Stimulated activated CD8-positive, alpha-beta memory T cell treated with anti-CD3 and anti-CD28 coated beads, Interleukin-7, amount 100 ng/mL, for 48 hours (primary cell): ENCODE measurements at places on chromosomes 13 and 19.

- no peak for DNase-seq
Observed at GRCh38 chr19:6059988-6060599, 50.2 kb downstream of the RFX2 start.

- DNase-seq, result no peak
Observed at GRCh38 chr19:49109569-49110233, 4.5 kb upstream of the LIN7B start.

GRCh38 chr13:80345771-80346510 is 5.0 kb upstream of the SPRY2 start:
- DNase-seq, result no peak

- no peak for DNase-seq
Observed at GRCh38 chr13:51728972-51729371, 75.0 kb downstream of the DHRS12 start.

- no peak for DNase-seq
Observed at GRCh38 chr13:80338781-80339562, 2.0 kb downstream of the SPRY2 start.

GRCh38 chr13:26601669-26602068 is 44.2 kb downstream of the WASF3 start:
- no peak for DNase-seq

GRCh38 chr19:42285541-42285941 is 16.4 kb upstream of the PRR19 start:
- no peak for DNase-seq

- DNase-seq, result no peak
Observed at GRCh38 chr19:1513499-1514294, 878 bp upstream of the ADAMTSL5 start.

- DNase-seq, result no peak
Observed at GRCh38 chr13:51222037-51222685, at the start of gene FAM124A. Gene FAM124A, plus strand, starts transcription at chr13:51222398. Its CDS starts 104 bp downstream, at chr13:51222502.
